ENCODE measurements at places on chromosomes 2 and 18.

GRCh38 chr2:230715201-230715600 is 2.6 kb downstream of the CAB39 start:
- DNase-seq: peak; percentile 66

- DNase-seq: no peak
Observed at GRCh38 chr2:8659735-8660492, 21.9 kb upstream of the ID2 start.

DNA sequence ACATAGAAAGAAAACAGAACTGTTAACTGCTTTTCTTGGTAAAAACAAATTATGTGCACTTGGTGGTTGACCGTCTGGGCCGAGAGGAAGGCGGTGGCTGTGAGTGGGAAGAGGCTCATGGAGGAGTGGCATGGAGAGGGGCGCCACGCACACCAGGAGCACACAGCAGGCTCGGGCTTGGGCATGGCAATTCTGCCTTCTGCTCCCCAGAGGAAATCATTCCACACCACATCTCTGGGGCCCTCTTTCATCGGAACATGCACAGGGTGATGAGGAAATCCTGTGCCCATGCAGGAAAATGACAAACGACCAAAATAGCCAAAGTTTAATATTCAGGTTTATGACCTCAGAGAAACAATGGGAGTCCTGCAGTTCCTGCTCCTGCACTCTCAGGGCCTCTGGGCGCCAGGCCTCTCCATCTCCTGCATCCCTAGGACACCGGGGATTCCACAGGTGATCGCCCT is 26.4 kb downstream of the WDFY1 start:
- no peak for DNase-seq

GRCh38 chr2:22855081-22855480 is 529.9 kb upstream of the KLHL29 start:
- DNase-seq: peak; percentile 76

DNA sequence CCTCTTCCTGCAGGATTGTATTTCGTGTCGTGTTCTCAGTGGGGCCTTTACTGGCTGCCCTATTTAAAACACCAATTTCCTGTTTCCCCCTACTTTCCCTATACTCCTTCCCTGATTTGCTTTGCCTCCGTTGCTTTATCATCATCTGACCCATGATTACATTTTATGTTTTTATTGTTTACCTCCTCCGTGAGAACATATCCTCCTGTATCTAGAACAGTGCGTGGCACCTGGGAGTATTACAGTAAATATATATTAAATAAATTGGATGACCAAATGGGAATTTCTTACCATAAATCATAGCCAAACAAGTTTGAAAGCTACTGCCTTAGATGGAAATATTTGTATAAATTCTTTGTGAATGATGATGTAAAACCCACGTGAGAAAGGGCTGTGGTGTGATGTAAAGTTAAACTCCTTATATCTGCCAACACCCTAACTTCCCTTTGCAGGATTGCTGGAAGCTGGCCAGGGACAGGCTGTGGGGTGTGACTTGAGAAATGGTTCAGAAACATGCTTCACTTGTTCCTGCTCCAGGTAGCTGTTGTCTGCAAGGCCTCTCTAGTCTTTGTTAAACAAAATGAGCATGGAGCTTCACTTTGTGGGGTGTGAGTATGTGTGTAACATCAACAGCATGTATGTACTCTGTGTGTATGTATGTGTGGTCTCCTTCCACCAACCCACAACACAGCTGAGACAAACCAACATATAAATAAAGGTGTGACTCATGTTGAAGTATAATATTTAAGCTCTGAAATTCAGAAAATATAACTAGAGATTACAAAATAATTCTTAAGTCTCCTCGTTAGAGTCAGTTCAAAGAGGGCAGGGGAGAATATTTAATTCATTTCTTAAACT is 40.3 kb downstream of the LHCGR start:
- DNase-seq: no peak

- no peak for DNase-seq
Observed at GRCh38 chr2:174750923-174751441, 13.3 kb downstream of the CHRNA1 start.

DNA sequence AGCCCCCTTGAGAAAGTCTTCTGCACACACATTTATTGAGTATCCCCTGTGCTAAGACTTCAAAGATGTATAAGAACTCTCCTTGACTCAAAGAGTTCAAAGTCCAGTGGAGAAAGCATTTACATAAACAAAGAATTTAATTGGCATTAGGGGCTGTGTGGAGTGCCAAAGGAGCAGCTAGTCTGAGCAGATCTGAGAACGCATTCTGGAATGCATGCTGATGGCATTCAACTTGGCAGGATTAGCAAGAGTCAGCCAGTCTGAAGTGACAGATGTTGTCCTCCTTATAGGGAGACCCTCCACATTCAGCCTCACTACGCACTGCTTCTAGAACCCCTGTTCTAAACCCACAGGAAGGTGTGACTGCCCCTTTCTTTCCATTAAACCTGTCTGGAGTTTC is 191.5 kb downstream of the RAD51AP2 start:
- no peak for DNase-seq

DNA sequence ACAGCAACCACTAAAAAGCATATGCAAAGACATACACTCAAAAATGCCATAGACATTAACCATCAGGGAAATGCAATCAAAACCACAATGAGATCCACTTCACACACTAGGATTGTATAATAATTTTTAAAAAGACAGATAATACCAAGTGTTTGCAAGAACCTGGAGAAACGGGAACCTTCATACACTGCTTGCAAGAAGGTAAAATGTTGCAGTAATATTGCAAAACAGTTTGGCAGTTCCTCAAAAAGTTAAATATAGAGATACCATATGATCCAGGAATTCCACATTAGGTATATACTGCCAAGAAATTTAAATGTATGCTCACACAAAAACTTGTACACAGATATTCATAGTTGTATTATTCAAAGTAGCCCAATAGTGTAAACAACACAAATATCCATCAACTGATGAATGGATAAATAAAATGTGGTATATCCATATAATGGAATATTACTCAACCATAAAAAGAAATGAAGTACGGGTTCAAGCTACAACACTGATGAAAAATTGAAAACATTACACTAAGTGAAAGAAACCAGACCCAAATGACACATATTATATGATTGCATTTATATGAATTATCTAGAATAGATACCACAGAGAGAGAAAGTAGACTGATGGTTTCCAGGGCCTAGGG is 14.7 kb upstream of the CHMP3 start:
- no peak for DNase-seq

GRCh38 chr2:41782306-41783158 is 265.3 kb upstream of the PKDCC start:
- peak; percentile 65 for DNase-seq

GRCh38 chr18:48037481-48038271 is 107.2 kb upstream of the SMAD2 start:
- peak; percentile 63 for DNase-seq

GRCh38 chr2:186347472-186347871 is 138.6 kb upstream of the ZC3H15 start:
- no peak for DNase-seq

DNA sequence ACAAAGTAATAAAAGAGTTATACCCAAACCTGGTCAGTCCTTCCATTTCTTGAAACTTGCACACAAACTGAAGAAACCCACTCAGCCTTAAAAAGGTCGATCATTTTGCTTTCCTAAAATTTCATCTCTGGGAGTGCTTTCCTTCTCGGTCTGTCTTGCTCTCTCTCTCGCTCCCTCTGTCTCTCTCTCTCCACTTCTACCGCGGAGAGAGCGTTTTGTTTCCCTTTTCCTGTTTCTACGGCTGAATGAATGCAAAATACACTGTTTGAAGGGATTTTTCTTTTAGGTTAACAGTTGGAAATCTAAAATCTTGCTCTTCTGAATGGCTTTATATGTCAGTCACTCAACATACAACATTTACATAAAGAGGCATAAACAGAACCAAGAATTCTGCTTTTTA is 424.2 kb downstream of the TGIF1 start:
- DNase-seq: peak; percentile 38

- peak; percentile 27 for DNase-seq
Observed at GRCh38 chr18:76494231-76495005, 624 bp downstream of the ZNF516 start.

- DNase-seq: no peak
Observed at GRCh38 chr2:215695861-215696260, 260.0 kb upstream of the FN1 start.

DNA sequence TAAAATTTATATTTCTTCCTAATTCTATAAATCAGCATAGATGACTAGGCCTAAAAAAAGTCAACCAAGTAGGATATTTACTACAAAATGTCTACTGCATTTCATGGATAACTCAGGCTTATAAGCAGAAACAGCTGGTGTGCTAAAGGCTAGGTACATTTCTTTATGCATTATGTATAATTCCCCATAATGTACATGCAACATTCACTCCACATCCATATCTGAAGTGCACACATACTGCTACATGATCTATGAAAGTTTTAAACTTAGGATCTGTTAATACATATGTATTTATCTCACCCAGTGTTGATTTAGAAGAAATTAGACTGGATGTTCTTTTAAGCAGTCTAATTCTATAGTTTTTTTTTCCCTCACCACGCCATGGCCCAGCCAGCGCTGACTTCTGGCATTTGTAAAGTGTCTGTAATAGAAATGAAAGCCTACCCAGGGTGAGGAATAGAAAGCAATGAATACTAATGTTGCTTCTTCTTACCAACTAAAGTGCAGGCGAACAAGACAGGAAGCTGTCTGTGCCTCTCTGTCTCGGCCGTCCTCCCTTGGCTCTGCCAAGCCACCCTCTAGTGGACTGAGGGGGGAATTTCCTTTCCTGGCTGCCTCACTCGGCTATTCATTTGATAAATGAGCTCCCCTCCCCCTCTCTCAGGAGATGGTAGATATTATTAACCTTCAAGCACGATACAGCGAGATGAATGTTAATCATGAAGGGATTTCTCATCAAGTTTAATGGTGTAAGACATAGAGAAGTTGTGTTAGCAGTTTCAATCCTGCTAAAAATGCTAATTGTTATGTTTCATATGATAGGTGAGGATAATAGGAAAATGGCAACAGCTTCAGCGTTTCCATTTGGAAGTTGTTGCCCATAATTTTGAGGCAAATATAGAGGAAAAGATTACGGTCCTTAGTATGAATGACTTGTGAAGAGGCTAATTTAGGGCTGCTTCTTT is 384.5 kb downstream of the MTX2 start:
- DNase-seq: peak; percentile 88

DNA sequence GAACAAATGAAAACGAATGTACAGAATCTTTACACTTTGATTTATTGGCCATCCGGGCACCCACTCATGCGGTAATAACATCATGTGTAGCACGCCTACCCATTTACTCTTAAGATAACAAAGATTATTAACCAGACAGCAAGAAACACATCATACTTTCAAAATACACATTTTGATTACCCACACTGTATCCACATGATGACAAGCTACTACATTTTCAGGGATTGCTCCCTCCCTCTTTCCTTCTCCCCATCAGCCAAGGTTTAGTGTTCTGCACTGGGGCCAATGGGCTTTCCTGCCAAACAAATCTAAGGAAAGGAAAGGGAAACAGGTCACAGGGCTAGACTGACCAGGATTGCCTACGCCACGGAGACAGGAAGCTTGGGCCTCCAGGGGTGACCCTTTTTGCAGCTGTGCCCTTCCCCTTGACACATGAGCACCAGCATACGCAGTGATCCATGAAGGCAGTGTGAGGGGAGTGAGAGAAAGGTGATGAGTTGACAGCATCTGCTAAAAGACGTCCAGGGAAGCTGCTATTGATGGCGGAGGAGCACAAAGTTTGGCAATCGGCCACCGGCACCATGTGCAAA is 76.5 kb downstream of the ZNF521 start:
- no peak for DNase-seq

- no peak for DNase-seq
Observed at GRCh38 chr2:102439065-102439695, 16.2 kb downstream of the IL18RAP start.

GRCh38 chr2:10320575-10320931 is 17.8 kb downstream of the HPCAL1 start:
- no peak for DNase-seq

- DNase-seq: no peak
Observed at GRCh38 chr18:79375441-79376154, 20.1 kb upstream of the NFATC1 start.

DNA sequence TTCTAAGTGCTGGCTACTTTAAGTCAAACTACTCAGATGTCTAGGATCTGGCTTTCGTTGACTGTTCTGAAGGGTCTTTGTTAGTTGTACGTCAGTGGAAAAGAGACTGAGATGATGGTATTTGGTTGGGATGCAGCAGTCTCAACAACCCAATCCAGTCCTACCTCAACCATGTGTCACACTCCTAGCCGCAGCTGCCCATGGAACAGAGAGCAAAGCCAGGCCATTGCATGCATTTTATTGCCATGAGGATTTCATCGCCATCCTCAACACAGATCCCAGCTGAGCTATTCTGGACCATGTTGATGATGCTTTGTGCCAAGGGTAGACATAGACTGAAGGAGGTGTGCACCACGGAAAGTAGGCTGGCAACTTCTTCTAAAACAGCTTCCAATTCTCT is 97.3 kb upstream of the STK39 start:
- no peak for DNase-seq

DNA sequence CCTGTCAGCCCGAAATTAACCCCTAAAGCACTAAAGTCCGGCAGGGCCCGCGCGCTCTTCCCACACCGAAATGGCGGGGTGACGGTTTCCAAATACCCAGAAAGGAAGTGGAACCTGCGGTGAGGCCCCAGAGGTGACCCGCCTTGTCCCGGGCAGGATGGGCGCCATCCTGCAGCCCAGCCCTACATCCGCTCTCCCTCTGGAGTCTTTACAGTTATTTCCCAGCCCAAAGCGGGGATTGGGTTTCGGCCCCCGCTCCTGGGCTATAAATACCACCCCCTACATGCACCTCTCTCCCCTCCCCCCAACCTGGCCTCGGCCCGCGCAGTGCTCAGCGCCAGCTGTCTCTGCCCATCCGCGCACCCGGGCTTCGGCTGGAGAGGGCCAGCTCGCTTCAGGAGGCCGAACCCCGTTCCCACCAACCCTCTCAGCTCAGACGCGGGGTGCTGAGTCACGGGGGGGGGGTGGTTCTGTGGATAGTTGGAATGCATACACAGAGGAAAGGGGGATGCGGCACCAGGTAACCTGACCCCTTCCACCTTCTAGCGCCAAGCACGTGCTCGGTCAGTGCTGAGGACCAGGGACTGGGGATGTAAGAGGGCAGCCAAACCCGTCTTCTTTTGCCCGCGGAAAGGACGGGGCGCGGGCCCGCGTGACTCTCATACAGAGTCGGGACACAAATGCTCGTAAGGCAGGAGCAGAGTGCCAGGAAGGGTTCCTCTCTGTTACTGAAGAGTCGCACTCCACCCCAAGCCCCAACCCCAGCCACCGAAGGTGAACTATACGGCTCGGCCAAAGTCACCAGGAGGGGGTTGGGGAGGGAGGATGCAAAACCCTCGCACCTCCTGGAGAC is at the start of gene TUBA4B:
Gene TUBA4B (plus strand): TSS at position 344 of the 853 bp plus-strand sequence. CDS start 165 bp downstream, at position 509.
- DNase-seq: no peak

- DNase-seq: no peak
Observed at GRCh38 chr18:49185623-49186022, 234.9 kb upstream of the SMAD7 start.

GRCh38 chr2:230941202-230942180 is 16.4 kb upstream of the GPR55 start:
- no peak for DNase-seq
